ENCODE measurements at places on chromosomes 3 and 15. TPM values are rescaled to one million over a fixed set of nuclear protein-coding genes. Genes with fewer than 3 reads are reported as not detected.

Gene P2RY13
- total RNA-seq, result 0.82 TPM

- no peak for DNase-seq
Measured at GRCh38 chr3:110456438-110457138, 615.0 kb upstream of the NECTIN3 start.

DNA sequence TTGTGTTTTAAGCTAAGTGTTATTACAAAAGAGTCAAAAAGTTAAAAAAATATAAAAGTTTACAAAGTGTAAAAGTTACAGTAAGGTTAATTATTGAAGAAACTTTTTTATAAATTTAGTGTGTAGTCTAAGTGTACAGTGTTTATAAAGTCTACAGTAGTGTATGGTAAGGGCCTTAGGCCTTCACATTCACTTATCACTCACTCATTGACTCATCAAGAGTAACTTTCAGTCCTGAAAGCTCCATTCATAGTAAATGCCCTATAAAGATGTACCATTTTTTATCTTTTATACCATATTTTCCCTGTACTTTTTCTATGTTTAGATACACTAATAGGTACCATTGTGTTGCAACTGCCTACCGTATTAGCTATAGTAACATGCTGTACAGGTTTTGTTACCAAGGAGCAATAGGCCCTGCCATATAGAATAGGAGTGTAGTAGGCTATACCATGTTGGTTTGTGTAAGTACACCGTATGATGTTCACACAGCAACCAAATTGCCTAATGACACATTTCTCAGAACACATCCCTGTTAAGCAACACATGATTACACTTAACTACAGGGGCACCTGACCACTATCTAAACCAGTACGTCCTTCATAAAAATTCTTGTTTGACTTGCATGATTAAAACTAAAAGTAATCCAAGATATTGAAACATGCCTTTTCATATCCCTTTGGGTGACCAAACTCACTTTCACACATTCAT lies 17.2 kb downstream of the RAD18 start:
- DNase-seq, result no peak

- DNase-seq, result no peak
Measured at GRCh38 chr3:42175386-42176240, 84.5 kb downstream of the TRAK1 start.

DNA sequence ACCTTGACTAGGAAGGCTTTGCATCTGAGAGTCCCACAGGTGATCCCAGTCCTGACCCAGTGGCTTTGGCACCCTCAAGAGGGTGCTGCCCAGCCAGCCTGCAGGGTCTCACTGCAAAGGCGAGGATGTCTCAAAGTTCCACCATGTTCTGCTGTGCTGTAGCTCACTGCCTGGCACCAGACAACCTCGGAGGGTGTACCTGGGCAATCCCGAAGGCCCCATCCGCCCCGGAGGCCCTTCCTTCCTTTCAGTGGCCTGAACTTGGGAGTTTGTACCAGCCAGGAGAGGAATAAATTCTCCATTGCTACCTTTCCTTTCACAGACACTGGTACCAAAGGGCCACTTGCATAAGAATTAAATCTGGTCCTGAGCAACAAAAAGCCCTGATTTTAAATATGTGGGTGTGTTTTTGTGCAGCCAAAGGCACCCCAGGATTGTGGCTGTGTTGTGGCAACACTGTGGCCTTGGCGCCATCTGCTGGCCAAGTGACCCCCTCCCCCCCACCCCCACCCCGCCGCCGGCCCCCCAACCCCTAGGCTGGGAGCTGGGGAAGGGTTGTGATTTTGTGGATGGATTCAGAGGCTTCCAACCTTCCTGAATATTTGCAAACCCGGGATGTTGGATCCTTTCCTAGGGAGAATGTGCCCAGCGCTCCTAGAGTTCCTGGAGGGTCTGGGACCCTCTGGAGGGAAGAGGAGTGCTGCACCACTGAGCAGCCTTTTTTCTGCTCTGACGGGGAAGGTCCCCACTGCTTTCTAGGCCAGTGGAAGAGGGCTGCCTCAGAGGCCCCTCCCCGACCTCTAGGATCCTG lies 9.7 kb upstream of the PTPN23 start:
- no peak for DNase-seq

GRCh38 chr3:42148982-42149432 lies 57.9 kb downstream of the TRAK1 start:
- no peak for DNase-seq

DNA sequence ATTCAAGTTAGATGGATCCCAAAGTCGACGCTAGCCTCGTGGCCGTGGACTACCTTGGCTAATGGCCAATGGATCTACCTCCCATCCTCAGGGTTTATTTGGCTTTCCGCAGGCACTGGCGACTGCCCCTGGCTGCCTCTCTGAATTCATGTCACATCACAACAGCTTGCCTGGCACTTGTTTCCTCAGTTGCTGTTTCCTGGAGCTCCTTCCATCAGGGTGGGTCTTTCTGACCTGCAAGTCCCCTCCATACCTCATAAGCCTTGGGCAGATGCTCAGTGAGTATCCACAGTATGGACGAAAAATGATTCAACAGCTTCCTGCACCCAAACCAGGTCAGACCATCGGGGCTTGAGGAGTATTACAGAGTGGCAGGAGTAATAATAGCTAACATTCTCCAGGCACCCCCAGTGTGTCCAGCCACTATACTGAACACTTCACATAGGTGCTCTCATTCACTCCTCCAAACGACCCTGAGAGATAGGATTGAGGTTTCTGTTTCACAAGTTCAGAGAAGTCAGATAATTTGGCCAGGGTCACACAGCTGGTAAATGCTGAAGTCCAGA lies 311.5 kb downstream of the TLE3 start:
- DNase-seq, result no peak

- DNase-seq, result no peak
Measured at GRCh38 chr3:82240322-82240721, 478.9 kb upstream of the GBE1 start.

DNA sequence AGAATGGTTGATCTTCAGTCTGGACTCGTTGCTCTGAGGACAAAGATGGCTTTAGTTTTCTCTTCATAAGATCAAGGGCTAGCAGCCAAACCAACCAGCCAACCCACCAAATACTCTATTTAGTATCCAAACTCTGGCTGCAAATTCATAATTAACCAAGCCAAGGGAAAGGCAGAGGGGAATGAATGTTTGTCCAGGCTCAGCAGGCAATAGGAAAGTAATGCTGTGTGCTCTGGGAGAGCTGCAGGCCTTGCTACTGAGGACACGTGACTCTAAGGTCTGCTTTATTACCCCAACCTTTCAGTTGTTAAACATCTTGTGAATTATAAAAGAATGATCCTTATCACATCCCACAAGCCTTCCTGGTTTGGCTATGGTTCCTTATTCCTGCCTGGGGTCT lies 52.3 kb upstream of the GALNT15 start:
- DNase-seq, result no peak

DNA sequence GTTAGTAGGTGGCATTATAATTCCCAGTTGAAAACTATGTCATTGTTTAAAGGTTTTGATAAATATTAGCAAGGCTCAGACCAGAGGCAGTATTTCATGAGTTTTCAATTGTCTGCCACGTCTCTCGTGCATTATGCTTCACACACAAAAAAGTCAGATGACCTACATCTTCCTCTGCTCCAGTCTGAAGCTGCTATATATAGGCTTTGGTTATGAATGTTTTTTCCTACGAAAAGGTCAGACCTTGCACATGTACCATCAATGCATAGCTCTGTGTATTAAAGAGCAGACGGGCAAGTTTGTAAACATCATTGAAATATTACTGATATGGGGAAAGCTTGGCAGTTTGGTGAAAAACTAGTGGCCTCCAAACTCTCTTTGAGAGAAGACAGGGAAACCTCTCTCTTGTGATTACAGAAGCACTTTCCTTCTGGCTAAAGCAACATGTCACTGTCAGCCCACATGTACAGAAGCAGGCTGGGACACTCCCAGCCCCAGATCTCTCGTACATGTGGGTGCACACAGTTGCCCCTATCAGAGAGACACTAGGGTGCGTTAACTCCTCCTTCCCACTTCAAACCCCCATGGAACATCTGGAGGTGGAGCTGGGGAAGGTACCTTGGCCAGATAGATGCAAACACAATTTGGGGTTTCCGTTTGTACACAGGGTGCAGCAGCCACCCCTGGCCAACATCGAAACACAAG lies 184.0 kb upstream of the BCL6 start:
- DNase-seq, result no peak

Gene GOLGA8O
- 0.47 TPM for total RNA-seq

Measured in T-helper 17 cell (primary cell).